ENCODE measurements at places on chromosomes 12 and 14. TPM values are rescaled to one million over a fixed set of nuclear protein-coding genes. Genes with fewer than 3 reads are reported as not detected.

DNA sequence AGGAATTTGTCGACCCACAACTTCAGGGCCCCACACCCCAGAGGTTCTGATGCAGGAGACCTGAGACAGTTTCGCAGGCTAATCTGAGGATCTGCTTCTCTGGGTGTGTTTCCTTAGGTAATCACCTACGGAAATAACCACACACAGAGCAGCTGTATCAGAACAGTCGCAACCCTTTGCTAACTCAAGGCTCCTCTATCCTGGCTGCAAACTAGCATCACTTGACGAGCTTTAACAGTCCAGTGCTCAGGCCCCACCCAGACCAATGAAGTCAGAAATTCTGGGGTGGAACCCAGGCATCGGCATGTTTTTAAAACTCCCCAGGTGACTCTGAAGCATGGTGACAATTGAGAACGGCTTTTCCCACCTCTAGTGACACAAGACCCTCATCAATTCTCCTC is 20.7 kb downstream of the SLC7A7 start:
- DNase-seq = no peak

GRCh38 chr12:6370994-6371754 is 4.2 kb downstream of the SCNN1A start:
- DNase-seq = no peak

- no peak for DNase-seq
Observed at GRCh38 chr12:93766796-93767523, 89.8 kb downstream of the CRADD start.

- no peak for DNase-seq
Observed at GRCh38 chr14:32472512-32473463, 143.7 kb downstream of the AKAP6 start.

- no peak for DNase-seq
Observed at GRCh38 chr14:48323665-48324064, 648.3 kb upstream of the MDGA2 start.

Gene GNPNAT1
- 14.8 TPM for total RNA-seq

Gene KRT73
- not detected for total RNA-seq
